Right renal pelvis (tissue), 4 donors: ENCODE measurements at places on chromosomes 1 and 21.
A peak's percentile ranks its signal among the peaks of the same experiment; 100 is the strongest.

- DNase-seq, result no peak
Measured at GRCh38 chr1:162136760-162137159, 67.3 kb downstream of the NOS1AP start.

DNA sequence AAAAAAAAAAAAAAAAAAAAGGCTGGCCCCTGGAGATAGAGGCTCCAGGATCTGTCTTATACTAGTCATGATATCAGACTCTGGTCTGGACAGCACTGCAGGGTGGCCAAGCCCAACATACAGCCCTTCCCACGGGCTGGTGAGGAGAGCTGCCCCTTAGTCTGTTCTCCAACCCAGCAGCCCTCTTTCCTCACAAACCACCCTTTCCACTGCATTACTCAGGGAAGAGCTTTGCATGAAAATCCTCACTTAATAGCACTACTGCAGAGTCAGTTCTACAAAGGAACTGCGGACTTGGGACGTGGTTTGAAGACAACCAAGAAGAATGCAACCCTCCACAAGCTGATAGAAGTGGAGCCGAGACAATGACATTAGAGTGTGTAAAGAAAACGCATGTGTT lies 5.7 kb downstream of the BCAR3 start:
- DNase-seq, result no peak

DNA sequence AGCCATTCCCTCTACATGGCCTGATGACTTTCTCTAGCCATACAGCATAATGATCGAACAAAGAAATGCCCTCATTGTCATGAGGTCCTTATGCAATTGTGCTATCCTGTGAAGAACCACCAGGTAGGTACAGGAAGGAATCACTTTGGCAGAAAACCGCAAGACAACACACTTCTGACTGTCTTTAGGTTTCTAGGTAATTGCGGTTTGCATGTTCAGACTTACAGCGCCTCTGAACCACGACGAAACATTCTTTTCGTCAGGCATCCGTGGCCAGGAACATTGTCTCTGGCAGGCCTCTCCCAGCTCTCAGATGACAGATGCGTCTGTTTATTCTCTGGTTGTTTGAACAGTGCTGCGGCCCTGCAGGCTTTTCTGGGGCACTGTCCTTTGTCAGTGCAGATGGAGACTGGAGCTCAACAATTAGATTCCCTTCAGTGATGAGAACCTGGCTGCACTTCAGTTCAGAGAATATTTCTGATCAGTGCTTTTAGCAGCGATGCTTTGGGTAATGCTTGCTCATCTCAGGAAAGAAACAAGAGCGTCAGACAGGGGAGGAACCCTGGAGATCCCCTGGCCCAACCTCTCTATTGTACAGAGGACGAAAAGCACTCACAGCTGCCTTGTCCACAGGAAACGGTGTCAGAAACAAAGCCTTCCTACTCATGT lies 63.4 kb downstream of the B3GALT5 start:
- peak; percentile 8 for DNase-seq

DNA sequence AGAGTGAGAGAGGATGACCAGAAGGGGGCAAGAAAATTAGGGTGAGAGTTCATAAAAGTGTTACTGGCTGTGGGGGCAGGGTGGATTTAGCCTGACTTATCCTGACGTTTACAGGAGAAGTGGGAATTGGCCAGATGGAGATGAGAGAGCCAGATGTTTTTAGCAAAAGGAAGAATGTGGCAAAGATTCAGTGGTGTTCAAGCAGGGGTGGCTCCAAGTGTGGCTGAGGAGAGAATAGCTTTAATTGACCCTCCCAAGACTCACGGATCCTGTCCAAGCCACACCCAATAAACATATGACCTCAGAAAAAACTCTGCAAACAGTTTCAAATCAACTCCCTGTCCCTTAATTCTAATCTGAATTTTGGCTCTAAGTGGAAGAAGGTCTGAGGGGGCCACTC lies 35.2 kb upstream of the EDEM3 start:
- DNase-seq, result no peak

DNA sequence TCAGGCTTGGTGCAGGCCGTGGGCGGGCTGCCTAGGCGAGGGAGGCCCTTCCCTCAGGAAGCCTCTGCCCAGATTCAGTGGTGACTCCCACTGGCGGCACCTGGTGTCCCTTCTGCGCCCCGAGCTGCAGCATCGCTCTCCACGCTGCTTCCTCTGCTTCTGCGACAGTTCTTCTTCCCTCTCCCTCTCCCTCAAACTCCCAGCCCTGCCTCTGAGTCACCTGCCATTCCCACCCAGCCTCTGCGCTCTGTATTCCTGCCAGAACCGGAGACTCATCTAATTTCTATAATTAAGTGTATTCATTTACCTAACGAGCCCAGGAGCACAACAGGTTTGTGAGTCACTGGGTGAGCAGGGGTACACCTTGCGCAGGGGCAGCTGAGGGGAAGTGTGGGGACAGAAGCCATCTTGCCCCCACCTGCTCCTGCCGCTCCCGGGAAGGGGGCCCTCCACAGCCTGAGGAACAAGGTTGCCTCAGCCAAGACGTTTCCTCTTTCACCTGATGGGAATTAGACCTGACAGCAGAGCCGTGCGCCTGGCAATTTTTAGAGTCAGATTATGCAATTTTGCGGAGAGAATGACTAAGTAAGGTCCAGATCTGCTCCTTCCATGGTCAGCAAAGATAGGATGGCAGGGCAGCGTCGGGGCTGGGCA lies 19.4 kb downstream of the KCNC4 start:
- no peak for DNase-seq
